Astrocyte of the hippocampus (primary cell): ENCODE measurements at places on chromosomes 4 and X.

DNA sequence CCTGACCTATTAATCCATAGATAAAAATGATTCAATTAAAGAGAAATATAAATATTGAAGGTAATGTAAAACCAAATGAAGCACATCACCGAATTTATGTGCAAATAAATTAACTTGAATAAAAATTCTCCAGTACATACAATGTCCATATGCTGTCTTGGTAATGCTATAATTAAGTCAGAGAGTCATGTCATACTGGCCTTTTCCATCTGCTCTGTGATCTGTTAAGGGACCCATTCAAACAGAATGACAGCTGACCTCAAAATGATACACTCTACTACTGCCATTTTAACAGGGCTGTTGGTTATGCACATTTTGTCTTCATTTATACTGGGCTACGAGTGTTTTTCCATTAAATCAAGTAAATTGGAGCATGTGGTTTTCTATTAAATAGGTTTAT, 99.3 kb downstream of the TEX13A start:
- DNase-seq: no peak

DNA sequence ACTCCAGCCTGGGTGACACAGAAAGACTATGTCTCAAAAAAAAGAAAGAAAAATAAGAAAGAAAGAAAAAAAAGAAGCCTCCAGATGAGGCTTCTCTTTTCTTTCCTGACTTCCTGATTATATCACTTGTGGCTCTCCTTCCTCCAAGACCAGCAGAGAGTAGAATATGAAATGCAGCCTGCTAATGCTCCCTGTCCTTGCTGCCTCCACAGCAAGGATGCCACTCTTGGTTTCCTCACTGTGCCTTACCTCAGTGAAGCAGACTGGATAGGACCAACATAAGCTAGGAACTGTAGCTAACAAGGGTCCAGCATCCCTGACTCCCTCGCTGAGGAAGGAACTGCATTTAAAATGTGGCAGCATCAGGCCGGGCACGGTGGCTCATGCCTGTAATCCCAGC, 11.7 kb downstream of the SLC25A43 start:
- no peak for DNase-seq

- peak; percentile 55 for DNase-seq
Measured at GRCh38 chrX:109714340-109714958, 18.6 kb downstream of the ACSL4 start.

DNA sequence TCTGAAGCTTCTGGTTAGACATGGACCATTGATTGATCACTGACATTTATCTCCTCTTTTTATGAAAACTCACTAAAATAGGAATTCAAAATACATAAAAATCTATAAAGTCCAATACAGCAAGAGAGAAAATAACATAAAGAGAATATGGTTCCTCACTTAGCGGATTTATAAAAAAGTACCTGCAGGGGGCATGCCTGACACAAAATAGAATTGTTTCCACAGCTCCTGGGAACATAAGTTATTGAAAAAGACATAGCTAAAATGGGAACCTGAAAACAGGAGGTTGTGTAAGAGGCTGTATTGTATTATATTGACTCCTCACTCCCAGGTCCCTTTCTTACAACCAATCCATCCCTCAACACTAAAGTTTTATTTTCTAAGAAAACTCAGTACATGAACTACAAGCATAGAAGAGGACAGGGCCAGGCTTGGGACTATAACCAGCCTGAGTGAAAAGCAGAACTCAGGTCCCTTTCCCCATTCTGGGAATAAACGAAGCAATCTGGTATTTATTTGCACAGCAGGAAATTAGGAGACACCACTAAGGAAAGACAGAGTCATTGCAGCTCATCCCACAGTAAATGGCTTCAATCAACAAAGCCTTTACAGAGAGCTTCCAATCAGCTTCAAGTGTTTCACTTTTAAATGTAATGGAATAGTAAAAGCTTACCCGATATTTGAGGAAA, 121.1 kb upstream of the NDST4 start:
- peak; percentile 22 for DNase-seq
